Kidney glomerular epithelial cell (primary cell): ENCODE measurements at places on chromosomes 2 and 18.

DNA sequence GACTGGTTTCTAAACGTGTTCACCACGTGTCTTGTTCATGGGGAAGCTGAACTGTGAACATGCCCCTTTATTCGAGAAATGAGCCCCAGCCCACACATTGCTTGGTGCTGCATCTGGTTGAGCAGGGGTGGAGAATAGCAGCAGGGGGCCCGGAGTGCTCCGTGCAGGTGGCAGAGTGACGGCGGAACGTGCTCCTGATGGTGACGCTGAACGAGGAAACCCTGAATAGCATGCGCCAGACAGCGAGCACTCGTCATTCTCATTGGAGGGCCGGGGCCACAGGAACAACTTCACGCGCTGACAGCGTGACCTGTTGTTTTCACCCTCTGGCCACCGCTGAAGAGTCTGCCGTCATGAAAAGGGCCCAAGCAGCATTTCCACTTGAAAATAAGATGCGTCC lies 125.8 kb upstream of the TPO start:
- no peak for DNase-seq

DNA sequence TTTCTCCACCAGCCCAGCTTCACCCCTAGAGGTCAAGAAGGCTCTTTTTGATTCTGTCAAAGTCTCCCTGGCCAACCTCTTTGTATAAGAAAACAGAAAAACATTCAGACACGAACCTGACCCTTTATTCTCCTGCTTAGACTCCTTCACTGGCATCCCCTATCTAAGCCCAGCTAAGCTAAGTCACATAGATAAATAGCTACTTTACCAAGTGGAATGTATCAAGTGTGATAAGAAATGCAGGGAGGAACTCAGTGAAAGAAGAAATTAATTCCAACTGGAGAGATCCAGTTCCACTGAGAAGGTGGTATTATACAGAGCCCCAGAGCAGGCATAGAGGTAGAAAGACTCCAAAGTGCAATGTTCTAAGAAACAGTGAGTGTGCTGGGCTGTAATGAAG lies 489.5 kb downstream of the TNS1 start:
- no peak for DNase-seq

GRCh38 chr2:20094142-20094755 lies 42.8 kb upstream of the LAPTM4A start:
- DNase-seq, result no peak

- no peak for DNase-seq
These were observed 115.8 kb upstream of the DTNA start for GRCh38 chr18:34594266-34594665.

DNA sequence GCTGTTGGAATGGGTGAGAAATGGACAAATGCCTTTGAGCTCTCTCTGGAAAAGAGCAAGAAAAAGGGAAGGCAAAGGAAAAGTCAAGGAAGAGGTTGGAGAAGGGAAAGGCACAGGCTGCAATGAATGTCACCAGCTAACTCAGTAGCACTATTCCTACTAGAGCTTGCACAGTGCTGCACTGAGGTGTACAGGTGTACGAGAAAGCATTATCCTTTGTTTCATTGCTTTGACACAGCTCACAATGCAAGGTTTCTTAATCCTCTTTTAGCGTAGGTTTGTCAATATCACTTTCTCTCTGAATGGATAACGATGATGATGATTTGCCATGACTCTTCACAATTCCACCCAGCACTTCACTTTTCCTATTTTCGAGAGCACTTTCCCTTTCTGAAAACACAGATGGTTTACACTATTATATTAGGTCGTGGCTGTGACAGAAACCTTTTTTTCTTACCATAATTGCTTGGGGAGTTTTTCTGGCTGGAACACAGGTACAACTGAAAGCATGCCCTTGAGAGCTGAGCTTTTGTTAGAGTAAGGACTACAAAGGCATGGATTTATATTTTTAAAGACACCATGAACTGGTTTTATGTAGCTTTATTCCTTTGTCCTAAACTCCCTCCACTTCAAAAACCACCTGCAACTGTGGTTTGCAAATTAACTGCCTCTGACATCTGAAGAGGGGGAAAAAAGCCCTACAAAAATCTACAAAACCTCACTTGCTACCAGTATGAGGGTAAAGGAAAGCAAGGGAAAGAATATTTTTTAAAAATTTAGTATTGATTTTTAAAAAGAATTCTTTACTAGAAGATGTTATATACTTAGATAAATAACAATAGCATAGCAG lies 265.5 kb downstream of the TGIF1 start:
- no peak for DNase-seq

- no peak for DNase-seq
These were observed 26.8 kb downstream of the ADRA2B start for GRCh38 chr2:96089356-96090195.

DNA sequence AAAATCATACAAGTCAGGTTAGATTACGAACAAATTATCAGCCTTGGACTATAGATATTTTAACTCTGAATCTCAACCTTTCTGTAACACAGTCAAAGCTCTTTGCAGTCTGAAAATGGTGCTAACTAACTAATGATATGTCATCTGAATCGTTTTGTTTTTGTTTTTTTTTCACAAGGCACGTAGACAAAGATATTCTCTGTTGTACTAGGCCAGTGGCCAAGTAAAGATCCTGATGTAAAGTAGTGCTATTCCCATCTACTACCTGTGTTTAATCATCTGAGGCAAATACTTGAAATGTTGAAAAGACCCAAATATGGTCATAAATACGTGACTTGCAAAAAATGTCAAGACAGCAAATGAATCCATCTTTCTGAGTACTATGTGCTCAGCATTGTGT lies 65.7 kb downstream of the REL start:
- DNase-seq, result no peak

- DNase-seq, result no peak
These were observed 275.1 kb upstream of the CXCR4 start for GRCh38 chr2:136392897-136393505.

- no peak for DNase-seq
These were observed 372.7 kb upstream of the ID2 start for GRCh38 chr2:8309131-8309530.

DNA sequence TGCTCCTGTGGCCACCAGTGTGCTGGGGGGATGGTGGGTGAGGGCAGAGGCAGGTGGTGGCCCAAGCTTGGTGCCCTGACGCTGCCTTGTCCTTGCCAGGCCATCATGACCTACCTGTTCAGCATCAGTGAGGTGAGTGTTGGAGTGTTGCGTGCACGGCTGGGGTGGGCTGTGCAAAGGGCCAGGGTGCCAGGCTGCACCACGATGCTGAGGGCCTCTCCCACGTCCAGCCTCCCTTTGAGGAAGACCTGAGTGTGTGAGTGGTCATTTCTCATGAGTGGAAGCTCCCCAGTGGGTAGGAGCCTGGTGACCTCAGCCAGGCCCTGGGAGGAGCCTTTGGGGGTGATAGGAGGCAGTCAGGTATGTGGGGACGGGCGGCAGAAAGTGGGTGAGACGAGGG lies 3.2 kb downstream of the NT5DC4 start:
- DNase-seq, result no peak

DNA sequence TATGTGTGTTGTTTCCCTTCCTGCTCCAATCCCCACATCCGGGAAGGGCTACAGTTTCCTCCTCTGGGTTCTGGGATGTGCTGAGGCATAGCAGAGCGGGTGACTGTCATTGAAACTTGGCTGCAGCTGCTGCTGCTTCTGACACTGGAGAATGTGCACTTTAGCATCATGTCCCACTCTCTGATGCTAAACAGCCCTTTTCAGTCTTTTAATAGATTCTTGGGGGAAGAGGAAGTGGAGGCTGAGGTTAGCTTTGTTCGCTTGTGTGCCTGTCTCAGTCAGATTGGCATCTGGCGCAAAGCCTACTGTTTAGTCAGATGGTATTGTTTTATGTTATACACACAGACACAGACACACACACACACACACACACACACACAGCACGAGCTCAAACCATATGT lies 136.5 kb upstream of the RND3 start:
- DNase-seq, result no peak

DNA sequence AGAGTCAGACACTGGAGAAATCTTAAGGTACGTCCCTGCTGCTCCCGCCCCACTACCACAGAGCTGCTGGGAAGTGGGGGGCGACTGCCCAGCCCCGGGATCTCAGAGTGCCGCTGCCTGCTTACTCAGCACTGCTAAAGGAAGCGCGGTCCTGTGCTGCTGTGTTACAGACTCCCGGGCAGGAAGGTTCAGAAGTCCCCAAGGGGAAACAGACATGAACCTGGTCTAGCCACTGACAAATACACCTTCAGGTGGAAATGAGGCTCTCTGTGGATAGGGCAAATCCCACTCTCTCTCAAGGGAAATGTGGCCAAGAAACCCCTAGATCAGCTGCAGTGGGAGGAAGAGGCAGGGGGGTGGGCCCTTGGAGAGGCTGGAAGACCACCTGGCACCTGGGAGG lies 13.7 kb downstream of the MTERF4 start:
- no peak for DNase-seq

GRCh38 chr18:74291472-74291770 lies 342 bp downstream of the CYB5A start:
- DNase-seq, result no peak

DNA sequence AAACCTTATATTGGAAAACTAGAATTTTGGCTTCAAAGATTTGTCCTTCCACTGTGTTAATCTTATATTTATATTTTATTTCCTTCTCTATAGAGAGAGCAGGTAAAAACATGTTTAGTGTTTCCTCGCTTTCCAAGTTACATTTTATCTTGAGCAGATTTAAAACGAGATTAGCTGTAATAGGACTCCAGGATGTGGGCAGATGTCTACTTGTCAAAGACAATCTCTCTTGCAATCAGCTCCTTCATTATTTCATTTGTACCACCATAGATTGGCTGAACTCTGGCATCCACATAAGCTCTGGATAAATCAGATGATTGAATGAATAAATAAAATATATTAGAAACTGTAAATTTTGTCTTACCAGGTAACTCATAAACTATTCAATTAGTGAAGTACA lies 17.5 kb upstream of the KANSL1L start:
- DNase-seq, result no peak

DNA sequence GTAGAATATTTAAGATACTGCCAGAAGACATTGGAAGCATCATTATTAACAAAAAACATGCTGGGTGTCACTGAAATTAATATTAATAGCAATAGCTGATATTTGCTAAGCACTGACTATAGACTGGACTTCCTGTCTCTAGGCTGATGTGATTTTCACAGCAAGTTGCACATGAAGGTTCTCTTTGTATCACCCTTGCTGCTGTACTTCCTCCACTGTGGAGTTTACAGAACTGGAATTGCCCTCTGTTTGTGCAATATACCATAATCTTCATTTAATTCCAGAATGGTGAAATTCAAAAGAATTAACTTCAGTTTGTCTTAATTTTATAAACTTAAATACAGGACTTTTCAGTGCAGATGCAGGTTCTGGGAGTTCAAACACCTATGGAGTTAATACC lies 585.1 kb downstream of the RNF144A start:
- no peak for DNase-seq

GRCh38 chr2:105708697-105709096 lies 36.0 kb upstream of the NCK2 start:
- no peak for DNase-seq

DNA sequence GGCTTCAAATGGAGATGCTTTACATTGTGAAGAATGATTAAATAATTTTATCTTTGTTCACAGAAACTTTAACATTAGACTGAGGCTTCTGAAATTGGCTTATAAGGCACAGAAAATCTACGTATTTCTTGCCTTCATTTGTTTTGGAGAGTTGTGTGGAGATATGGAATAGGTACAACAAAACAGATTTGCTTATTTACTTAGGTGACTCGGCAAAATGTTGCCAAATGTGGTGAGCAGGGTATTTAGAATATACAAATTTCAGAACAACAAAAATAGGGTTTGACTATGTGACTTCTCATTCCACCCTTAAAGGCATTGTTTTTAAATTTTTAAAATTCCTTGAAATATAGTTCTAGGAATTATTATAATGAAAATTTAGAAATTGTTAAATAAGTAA lies 134.2 kb downstream of the KCNJ3 start:
- DNase-seq, result no peak

DNA sequence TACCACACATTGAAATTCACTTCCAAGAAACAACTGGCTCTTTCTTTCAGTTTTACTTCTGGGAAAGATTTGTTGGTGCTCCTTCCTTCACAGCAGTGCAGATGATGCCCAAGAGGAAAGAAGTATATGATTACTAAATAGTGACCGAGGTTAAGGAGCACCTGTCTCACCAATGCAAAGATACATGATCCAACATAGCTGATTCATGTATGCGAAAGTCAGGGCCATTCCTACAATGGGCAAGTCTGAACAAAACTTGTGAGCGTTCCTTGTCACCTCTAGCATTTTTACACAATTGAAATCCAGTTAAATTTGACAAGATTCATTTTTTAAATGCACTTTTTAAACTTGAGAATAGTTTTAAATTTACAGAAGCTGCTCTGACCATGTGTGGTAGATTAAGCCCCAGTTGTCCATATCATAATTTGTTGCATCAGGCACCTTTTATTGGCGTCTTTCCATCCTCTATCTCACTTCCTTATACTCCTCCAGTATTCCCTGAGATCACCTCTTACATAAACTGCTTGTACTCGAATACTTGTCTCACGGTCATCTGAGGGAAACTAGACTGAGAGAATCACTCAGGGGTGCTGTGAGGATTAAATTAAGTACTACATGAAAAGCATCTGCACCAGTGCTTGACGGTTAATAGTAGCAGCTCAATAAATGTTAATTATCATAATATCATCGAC lies 438.8 kb upstream of the CDH20 start:
- no peak for DNase-seq

GRCh38 chr2:166375736-166376487 lies at the start of gene SCN9A:
Gene SCN9A (minus strand): TSS chr2:166375944. CDS start chr2:166311756, 64,188 bp downstream.
- DNase-seq, result peak; percentile 53

DNA sequence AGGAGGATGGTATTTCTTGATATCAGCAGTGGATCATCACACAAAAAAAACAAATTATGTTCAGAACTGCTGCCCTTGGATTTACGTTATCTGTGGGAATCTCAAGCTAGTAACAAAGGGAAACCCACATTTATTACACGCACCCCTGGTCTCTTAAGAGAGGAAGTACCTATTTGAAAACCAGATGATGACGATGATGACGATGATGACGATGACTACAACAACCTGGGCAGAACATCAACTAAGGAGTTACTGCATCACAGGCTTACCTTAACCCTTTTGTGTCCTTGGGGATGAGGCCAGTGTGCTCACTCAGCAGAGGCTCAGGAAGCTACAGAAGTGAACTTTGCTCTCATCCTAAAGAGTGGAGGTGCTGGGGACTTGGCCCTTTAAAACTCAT lies 169.4 kb downstream of the FSHR start:
- no peak for DNase-seq

DNA sequence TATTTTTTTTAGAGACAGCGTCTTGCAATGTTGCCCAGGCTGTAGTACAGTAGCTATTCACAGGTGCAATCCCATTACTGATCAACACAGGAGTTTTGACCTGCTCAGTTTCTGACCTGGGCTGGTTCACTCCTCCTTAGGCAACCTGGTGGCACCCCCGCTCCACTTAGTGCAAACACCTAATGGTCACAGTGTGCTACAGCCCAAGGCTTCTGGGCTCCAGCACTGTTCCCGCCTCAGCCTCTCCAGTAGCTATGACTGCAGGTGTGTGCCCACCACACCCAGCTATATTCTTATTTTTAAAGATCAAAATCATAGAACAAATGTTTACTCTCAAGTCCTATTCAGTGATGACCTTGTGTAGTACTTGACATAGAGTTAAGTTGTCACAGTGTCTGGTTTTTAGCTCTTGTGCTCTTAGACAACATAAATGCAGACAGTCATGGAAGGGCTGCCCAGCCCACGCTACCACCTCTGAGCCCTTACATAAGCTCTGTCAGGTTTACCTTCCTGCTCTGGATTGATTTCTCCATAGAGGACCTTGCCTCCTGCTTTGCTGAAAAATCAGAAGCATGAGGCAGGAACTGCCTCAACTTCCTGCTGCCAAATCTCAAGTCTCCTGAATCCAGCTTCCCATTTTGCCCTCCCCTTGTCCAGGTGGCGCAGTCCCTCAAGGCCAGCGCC lies 82.2 kb upstream of the SLC1A4 start:
- no peak for DNase-seq
